Endothelial cell (in vitro differentiated cells): ENCODE measurements at places on chromosomes 6 and 20. TPM values are rescaled to one million over a fixed set of nuclear protein-coding genes. Genes with fewer than 3 reads are reported as not detected.

FOXS1 gene
- 9.6 TPM for total RNA-seq

RNF217 gene
- 50.7 TPM for total RNA-seq

TNFRSF6B gene
- total RNA-seq: not detected

EMILIN3 gene
- 0.28 TPM for total RNA-seq

BPIFB1 gene
- total RNA-seq: not detected

MED23 gene
- total RNA-seq: 32.1 TPM

LAMA2 gene
- 2.0 TPM for total RNA-seq

PKIG gene
- total RNA-seq: 184 TPM

LAMP5 gene
- 0.80 TPM for total RNA-seq

TSBP1 gene
- not detected for total RNA-seq

ESR1 gene
- total RNA-seq: 0.05 TPM

UNC93A gene
- not detected for total RNA-seq

ULBP1 gene
- 24.8 TPM for total RNA-seq

DYNLT1 gene
- total RNA-seq: 115 TPM

LAMA4 gene
- total RNA-seq: 23.9 TPM

EYA2 gene
- not detected for total RNA-seq

TNFRSF21 gene
- total RNA-seq: 32.5 TPM

C4A gene
- total RNA-seq: 6.1 TPM

DTNBP1 gene
- total RNA-seq: 19.3 TPM

COL9A1 gene
- total RNA-seq: 0.77 TPM

B3GALT4 gene
- 3.8 TPM for total RNA-seq

HLA-DQB1 gene
- total RNA-seq: 22.0 TPM

LTB gene
- not detected for total RNA-seq

TGM3 gene
- total RNA-seq: not detected

PGC gene
- total RNA-seq: not detected

DEFB124 gene
- not detected for total RNA-seq

MYLK2 gene
- 1.7 TPM for total RNA-seq

SSTR4 gene
- total RNA-seq: not detected

CARMIL1 gene
- total RNA-seq: 32.5 TPM

FERMT1 gene
- 0.62 TPM for total RNA-seq

LY86 gene
- total RNA-seq: not detected

PTCHD4 gene
- total RNA-seq: 28.5 TPM

SPATA2 gene
- total RNA-seq: 8.4 TPM

PACSIN1 gene
- total RNA-seq: 0.08 TPM

SIGLEC1 gene
- total RNA-seq: not detected

TRIM31 gene
- total RNA-seq: not detected

IRAK1BP1 gene
- total RNA-seq: 5.2 TPM

FILIP1 gene
- total RNA-seq: 32.0 TPM

PHF3 gene
- 47.9 TPM for total RNA-seq

MOXD1 gene
- 0.08 TPM for total RNA-seq

SLC12A5 gene
- total RNA-seq: 8.8 TPM

ZSCAN12 gene
- 9.5 TPM for total RNA-seq

TP53TG5 gene
- not detected for total RNA-seq

ARFRP1 gene
- 33.4 TPM for total RNA-seq

BPIFA1 gene
- total RNA-seq: not detected
